ENCODE measurements at places on chromosomes 2 and 18.

GRCh38 chr2:122263746-122264145 is 508.3 kb downstream of the TSN start:
- DNase-seq: no peak

DNA sequence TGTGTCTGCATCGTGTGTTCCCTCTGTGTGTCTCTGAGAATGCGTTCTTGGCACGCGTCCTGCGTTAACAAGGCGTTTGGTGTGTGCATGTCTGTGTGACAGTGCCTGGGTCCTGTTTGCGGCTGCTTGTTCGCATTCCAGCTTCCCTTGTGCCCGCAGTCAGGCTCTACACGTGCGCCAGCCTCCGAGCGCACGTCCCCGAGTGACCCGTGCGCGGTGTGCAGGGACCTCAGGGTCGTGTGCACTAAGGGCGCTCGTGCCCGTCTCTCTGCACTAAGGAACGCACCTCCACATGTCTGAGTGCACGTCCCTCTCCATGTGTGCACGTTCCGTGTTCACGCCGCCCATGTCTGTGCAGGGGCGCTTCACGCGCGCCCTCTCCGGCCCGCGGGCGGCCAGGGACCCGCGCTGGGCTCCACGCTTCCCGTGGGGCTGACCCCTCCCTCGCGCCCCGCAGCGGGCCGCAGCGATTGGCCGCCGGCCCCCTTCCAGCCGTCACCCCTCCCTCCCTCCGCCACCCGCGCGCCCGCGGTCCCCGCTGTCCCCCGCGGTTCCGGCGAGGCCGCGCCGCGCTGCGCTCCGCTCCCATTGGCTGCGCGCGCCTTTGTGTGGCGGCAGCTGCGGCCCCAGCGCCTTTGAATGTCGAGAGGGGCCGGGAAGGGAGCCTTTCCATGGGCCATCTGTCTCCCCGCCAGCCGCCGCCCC is 229.4 kb downstream of the HAUS1 start:
- peak; percentile 66 for DNase-seq

DNA sequence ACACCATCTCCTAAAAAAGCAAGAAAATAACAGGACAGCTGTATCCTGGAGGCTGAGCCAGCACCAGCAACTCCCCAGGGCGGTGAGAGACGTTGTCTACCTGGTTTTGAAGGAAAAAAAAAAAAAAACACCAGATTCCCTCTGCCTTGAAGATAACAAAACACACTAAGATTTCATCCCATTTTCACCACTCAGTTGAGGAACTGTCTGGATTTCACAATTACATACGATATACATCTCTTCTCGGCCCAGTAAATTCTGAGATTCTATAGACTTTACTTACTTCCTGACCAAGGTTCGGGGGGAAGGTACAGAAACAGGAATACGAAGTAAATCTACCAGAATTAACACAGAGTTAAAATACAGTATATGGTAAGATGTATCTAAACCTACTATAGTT is 8.5 kb downstream of the ZNF516 start:
- no peak for DNase-seq

DNA sequence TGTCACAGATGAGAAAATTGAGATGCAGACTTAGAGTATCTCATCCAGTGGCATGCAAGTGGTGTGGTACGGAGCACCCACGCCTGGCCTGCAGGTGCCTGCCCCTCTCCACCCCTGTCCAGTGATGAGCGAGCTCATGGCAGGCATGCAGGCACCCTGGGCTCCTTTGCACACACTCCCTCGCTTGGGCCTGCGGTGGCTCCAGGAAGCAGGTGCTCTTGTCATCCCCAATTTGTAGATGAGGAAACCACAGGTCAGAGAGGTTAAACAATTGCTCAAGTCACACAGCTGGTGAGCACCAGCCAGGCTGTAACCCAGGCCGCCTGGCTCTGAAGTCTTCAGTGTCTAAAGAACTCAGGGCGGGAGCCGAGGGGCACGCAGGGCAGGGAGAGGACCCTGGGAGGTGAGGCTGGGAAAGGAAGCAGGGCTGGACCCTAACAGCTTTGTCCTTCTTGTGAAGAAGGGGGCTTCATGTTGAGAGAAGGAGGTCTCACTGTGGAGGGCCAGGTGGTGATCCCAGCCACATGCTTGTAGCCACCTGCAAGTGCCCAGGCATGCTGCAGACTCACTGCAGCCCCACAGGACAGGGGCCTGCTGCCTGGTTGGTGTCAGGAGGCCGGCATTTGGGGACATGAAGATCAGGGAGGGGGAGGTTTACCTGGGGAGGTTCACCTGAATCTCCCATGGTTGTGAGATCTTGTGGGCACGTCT is 166.2 kb downstream of the SH3RF3 start:
- peak; percentile 34 for DNase-seq

GRCh38 chr2:66460031-66460430 is 25.1 kb downstream of the MEIS1 start:
- DNase-seq: no peak

- no peak for DNase-seq
Measured at GRCh38 chr2:104704496-104705245, 149.2 kb upstream of the POU3F3 start.
